ENCODE measurements at places on chromosomes 7 and 10.

DNA sequence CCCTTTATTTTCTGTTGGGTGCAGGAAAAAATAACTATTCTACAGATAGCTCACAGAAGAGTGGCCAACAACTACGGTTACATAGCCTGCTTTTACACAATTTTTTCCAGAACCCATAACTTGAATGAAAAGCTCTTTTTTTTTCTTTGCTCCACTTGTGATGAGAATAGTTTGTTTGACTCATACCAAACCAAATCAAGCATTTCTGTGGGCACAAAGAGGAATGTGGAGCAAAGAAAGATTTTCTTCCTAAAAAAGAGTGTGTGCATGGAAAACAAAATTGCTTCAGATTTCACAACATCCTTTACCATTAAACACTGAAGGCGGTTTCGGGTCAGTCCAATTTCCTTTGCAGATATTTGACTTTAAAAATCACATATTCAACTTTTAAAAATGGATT is 54.8 kb upstream of the RAB11FIP2 start:
- no peak for DNase-seq

DNA sequence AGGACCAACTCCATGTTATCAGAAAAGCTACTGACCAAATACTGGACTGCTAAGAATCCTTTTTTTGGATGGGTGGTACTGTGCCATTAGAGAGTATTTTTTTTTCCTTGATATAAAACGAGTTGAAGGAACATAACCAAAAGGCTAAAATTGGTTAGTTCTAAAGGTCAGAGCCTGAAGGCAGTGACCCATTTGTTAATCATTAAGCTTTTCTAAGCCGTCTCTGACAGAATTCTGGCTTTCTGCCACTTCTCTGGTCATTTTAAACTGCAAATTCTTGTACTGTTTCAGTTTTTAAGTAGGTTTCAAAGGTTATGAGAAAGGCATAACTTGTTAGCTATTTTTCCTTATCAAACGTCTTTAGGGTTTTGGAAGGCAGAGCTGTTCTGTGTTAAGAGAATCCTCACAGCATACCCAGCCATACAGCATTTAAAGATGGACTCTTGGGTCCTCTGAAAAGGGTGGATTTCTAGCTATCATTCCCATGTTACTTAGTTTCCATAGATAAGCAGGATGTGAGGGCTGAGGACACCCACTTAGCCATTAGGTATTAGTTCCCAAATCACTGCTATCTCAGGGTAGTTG is 196.8 kb downstream of the RNLS start:
- DNase-seq = no peak

GRCh38 chr10:21336476-21337170 is 188.9 kb downstream of the SKIDA1 start:
- no peak for DNase-seq

DNA sequence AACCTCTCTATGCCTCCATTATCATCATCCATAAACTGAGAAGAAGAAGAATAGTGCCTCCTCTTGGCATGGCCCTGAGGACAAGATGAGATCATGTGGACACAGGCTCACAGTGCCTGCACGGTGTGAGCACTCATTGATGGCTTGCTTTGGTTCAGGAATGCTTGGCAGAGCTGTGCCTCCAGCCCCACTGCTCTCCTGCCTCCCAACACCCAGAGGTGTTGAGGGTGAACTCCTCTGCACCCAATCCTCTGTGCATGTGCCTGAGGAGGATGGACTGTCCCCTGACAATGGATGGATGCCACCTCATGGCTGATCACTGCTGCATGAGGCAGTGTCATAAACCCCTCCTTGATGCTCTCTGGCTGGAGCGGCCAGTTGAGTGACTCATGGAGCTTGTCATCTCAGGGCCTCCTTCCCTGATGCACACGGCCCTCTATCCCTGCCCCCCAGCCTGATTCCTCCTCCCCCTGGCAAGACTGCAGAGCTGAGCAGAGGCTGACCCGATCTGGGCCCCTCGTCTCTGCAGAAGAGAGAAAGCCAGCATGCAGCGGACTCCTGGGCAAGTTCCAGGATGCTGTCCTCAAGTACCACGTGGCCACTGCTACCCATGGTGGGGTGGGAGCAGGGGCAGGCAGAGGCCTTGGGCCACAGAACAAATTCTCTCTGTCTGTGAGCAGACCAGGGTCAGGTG is 136.3 kb downstream of the KCNMA1 start:
- DNase-seq = peak; percentile 28

GRCh38 chr10:103626178-103626577 is 132.7 kb downstream of the NEURL1 start:
- no peak for DNase-seq
